AG09309 (cell line): ENCODE measurements at places on chromosomes 12 and 14.

DNA sequence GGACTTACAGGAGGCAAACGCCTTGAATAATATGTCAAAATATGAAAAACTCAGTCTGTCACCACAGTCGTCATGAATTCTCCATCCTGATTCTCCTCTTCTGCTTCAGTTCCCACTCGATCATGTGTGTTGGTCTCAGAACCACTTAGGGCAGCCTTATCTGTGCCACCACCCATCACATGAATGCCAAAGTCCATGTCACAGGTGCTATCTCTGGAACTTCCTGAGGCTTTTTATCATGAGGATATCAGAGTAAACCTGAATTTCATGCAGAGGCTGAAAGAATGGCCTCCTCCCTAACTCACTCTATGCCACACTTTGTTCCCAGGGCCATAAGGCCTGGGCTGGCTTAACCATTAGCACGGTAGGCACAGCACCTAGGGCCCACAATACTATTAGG lies 28.8 kb upstream of the MAP3K9 start:
- DNase-seq: no peak

- DNase-seq: no peak
Measured at GRCh38 chr14:100975671-100976070, 72.1 kb upstream of the RTL1 start.

GRCh38 chr14:71606064-71606463 lies 326.2 kb upstream of the RGS6 start:
- DNase-seq: no peak

- no peak for DNase-seq
Measured at GRCh38 chr12:70365648-70366518, at the start of gene KCNMB4. Gene KCNMB4, plus strand, starts transcription at chr12:70366290. Its CDS starts 445 bp downstream, at chr12:70366735.

- DNase-seq: no peak
Measured at GRCh38 chr14:95758331-95758730, 44.4 kb upstream of the TCL1A start.

DNA sequence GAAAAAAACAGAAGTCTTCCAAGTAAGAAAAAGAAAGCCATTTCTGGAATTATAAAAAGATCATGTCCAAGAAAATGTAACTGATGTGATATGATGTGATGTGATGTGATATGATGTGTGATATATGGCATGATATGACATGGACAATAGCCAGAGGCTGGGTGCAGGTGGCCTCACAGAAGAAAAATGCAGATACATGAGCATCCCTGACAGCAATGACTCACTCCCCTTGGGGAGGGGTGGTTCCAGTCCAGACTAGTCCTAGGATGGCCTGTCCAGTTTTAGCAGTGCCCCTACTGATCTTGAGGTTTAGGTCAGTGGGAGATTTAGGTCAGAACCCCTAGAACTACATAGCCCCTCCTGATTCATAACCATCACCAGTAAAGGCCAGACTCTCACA lies 3.5 kb upstream of the RHOJ start:
- DNase-seq: no peak

- DNase-seq: no peak
Measured at GRCh38 chr14:55005071-55005470, 21.8 kb downstream of the WDHD1 start.

DNA sequence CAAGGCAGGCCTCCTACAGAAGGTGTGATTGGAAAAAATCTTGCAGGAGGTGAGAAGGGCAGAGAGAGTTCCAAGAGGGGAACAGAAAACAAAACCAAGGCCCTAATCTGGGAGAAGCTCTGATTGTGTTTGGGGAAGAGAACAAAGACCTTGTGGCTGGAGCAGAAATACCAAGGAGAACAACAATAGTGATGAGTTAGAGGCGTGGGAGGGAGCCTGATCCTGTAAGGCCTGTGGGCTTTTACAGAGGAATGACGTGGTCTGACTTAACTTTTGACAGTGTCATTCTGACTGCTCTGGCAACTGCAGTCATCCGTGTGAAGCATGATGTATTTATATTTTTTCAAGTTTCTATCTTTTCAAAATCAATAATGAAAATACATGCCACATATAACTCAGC lies 200.6 kb downstream of the ANO4 start:
- DNase-seq: no peak

- peak; percentile 14 for DNase-seq
Measured at GRCh38 chr14:85088192-85088591, 441.8 kb upstream of the FLRT2 start.

- no peak for DNase-seq
Measured at GRCh38 chr12:121849665-121850064, 9.0 kb downstream of the HPD start.

DNA sequence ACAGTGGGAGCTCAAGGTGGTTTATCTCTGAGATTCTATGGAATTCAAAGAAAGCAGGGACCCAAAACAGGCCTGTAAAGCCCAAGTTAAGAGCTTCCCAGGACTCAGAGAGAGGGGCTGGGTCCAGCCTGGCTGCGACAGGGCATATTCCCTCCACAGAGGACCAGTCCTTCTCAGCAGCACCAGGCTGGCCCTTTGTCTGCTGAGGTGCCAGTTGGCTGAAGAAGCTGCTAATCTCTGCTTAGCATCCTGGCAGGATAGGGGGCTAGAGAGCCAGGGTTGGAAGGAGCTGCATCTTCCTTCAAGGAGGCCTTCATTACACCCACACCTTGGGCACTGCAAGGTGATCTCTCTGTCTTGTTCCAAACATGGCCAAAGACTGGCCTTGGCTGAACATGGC lies 68.3 kb upstream of the TUNAR start:
- no peak for DNase-seq

- DNase-seq: no peak
Measured at GRCh38 chr14:21680072-21680471, 6.5 kb upstream of the OR4E1 start.

DNA sequence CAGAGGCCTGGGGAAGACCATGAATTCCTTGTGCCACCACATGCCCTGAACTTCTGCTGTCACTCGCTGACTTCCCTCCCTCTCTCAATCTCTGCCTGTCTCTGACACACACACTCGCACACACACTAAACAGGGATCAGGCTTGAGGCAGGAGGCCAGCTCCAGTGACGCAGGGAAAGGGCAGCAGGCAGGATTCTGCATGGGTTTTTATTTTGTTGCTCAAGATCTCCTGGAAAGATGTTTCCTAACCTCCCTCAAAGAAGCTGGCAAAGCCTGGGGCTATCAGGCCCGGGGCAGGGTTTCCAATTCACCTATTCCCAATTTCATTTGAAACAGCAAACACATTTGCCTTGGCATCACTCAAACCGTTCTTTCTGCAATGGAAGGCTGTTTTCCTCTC lies 27.7 kb upstream of the PEX5 start:
- DNase-seq: peak; percentile 87

DNA sequence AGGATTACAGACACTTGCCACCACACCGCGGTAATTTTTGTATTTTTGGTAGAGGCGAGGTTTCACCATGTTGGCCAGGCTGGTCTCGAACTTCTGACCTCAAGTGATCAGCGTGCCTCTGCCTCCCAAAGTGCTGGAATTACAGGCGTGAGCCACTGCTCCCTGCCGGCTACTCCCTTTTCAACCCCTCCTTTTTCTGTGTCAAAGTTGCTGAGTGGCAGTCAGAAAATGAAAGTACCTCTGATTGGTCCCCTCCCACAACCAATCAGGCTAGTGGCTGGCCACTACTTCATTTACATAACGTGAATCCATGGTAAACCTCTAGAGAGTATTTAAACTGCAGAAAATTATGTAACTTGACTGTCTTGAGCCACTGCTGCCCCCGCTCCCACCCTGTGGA lies 5.9 kb downstream of the RESF1 start:
- no peak for DNase-seq

DNA sequence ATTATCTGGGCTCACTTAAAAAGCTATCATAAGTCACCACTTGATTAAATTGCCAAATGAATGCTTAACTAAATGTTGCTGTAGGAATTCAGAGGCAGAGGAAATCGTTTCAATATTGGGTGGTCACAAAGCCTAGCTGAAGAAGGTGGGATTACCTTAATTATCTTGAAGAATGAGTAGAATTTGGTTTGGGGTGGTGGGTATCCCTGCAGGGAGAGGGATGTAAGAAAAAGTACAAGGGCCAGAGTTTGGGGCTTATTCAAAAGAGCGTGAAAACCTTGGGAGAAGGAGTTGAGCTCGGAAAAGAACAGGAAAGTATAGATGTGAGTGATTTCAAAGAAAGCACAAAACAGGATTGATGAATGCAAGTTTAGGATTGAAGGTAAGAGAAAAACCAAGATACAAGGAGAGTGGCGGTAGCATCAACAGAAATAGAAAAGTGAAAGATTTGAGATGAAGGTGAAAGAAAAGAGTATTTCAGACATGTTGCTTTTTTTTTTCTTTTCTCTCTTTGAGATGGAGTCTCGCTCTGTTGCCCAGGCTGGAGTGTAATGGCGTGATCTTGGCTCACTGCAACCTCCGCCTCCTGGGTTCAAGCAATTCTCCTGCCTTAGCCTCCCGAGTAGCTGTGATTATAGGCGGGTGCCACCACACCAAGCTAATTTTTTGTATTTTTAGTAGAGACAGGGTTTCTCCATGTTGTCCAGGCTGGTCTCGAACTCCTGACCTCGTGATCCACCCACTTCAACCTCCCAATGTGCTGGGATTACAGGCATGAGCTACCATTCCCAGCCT lies 1.7 kb downstream of the BRMS1L start:
- DNase-seq: no peak

- no peak for DNase-seq
Measured at GRCh38 chr14:100540926-100541620, 46.1 kb downstream of the BEGAIN start.

- DNase-seq: no peak
Measured at GRCh38 chr12:121443193-121443870, 43.4 kb downstream of the RNF34 start.

DNA sequence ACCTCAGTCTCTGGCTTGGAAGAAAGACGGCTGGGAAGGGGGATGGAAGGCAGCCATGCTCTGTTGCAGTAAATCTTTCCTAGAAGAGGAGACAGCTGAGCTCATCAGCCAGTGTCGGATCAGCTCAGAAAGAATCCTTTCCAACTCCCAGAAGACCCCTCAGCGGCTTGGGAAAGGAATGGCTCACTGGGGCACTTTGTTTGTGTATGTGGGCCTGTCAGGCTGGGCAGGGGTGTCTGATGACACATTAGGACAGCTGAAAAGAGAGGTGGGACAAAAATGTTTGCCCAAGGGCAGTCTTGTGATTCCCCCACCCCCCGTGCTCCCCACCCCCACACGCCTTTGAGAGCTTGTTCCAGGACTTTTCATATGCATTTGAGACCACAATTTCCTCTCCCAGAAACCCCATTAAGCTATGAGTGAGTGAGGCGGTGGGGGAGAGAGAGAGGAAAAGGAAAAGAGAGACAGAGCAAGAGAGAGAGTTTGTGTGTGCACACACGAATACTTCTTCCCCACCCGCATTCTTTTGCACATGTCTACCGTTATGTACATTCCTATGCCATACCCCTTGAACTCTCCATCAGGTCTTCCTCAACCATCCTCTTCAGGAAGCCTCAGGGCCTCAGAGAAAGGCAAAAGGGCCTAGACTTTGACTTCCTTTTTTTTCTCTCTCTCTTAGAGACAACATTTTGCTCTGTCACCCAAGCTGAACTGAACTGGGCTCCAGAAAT lies 198.9 kb downstream of the ZFP36L1 start:
- DNase-seq: no peak

GRCh38 chr14:55832122-55832911 lies 252.3 kb downstream of the KTN1 start:
- no peak for DNase-seq

DNA sequence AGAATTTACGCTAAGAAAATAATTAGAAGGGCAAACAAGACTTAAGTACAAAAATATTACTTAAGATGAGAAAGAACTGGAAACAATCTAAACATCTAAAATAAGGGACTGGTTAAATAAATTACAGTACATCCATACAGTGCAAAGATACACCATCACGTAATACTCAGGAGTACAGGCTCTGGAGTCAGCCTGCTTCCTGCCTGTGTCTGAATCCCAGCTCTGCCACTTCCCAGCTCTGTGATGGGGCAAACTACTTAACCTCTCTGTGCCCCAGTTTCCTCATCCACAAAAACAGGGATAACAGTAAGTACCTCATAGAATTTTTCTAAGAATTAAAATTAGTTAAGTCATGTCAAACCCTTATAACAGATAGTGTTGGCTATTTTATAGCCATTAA lies 36.0 kb downstream of the PPTC7 start:
- DNase-seq: no peak

DNA sequence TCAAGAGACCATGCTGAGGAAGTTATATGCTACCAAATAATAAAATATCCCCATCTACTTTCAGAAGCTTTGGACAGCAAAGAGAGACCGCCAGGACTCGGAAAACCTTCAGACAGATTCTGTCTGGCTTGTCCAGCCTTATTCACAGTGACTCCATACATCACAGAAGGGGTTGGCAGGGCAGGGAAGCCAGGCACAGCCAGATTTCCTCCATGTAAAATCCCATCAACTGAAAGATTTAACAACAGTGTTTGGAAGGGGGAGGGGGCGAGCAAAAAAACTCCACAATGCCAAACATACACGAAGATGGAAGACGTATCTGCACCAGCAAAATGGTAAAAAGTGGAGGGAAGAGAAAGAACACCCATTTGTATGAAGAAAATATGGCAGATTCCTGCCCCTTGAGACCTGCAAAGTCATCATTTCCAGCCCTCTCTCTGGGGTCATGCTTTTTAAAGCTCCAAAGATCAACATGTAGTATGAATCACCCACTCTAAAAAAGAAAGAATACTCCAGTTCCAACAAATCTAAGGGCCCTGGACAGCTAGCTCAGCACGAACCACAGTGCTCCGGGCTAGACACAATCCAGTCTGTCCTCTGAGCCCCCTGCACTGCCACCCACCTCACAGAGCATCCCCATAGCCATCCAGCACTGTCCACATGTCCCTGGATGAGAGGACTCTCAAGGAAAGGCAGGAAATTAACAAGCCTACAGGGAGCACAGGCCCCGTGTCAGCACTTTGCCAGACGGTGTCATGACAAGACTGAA lies 116.4 kb downstream of the DICER1 start:
- no peak for DNase-seq

GRCh38 chr14:89402363-89402762 lies 14.7 kb downstream of the FOXN3 start:
- no peak for DNase-seq

DNA sequence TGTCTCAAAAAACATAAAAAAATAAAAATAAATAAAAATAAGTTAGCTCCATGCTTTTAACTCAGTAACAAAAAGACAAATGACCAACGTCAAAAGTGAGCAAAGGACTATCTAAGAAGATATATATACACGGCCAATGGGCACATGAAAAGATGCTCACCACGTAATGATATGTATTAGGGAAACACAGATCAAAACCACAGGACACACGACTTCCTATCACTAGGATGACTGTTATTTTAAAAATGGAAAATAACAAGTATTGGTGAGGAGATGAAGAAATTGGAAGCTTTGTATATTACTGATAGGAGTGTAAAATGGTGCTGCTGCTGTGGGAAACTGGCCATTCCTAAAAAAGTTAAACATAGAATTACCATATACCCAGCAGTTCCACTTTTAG lies 20.2 kb upstream of the P2RX7 start:
- no peak for DNase-seq

- DNase-seq: no peak
Measured at GRCh38 chr14:94827711-94828447, 58.0 kb upstream of the GSC start.

GRCh38 chr12:63013302-63013701 lies 78.4 kb upstream of the PPM1H start:
- no peak for DNase-seq
